Stimulated activated CD8-positive, alpha-beta memory T cell treated with anti-CD3 and anti-CD28 coated beads, Interleukin-15, amount 100 ng/mL, for 24 hours (primary cell): ENCODE measurements at places on chromosomes 2 and 18.

- no peak for DNase-seq
Measured at GRCh38 chr18:32379891-32380290, 90.8 kb downstream of the GAREM1 start.

DNA sequence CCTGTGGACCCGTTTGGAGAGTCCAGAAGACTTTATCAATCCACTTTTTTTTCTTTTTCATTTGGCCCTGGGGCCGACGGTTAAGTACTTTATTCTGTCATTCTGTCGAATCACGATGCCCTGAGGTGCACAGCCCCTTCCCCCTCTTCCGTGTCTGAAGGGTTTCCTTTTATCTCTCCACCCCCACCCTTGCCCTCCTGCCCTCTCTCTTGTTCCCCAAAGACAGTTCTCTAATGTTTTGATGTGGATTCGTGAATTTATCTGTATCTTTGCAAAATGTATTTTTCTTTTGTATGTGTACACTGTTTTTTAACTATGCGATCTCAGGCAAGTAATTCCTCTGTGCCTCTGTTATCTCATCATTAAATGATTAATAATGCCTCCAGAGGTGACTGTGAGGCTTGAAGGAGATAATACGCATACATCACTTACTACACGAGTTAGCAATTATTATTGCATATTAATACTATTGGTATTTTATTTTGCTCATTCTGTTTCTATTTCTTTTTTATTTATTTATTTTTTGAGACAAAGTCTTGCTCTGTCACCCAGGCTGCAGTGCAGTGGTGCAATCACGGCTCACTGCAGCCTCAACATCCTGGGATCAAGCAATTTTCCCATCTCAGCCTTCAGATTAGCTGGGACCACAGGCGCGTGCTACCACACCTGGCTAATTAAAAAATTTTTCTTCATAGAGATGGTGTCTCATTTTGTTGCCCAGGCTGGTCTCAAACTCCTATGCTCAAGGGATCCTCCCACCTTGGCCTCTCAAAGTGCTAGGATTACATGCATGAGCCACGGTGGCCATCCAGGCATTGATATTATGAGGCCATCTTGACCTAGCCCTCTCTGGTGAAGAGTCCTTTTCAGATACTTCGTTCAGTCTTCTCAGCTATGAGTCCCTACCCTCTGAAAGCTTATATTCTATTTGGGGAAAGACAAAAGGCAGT, 1.4 kb upstream of the CASP8 start:
- DNase-seq: no peak

GRCh38 chr2:91839904-91840868, 3031.0 kb upstream of the TEKT4 start:
- no peak for DNase-seq

GRCh38 chr2:14960686-14961324, 328.3 kb downstream of the LRATD1 start:
- DNase-seq: no peak

- DNase-seq: no peak
Measured at GRCh38 chr2:64685430-64685829, 31.7 kb upstream of the SERTAD2 start.

DNA sequence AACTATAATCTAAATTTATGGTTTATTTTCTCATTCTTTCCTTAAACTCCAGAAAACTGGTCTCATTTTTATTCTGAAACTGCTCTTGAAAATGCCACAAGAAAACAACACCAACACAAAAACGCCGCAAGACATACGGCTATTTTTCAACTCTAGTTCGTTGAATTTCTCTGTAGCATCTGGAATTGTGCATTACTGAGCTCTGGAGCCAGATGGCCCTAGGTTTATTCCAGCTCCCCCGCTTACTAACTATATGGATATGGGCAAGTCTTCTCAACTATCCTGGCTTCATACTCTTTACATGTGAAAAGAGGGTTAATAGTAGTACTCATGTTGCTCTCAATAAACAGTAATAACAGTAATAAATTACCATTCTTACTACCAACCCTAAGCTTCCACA, 19.9 kb downstream of the FAM98A start:
- DNase-seq: no peak

DNA sequence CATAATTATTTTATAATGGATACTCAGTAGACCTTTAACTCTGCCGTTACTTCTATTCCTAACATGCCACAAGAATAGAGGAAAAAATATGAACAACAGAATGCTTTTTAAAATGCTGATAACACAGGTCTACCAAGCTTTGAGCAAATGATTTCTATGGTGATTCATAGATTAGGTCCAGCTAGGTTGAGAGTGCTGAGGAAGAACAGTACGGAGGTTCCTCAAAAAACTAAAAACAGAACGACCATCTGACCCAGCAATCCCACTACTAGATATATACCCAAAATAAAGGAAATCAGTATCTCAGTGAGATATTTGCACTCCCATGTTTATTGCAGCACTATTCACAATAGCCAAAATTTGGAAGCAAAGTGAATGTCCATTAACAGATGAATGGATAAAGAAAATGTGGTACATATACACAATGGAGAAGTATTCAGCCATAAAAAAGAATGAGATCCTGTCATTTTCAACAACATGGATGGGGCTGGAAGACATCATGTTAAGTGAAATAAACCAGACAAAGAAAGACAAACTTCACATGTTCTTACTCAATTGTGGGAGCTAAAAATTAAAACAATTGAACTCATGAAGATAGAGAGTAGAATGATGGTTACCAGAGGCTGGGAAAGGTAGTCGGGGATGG, 111.6 kb upstream of the SERTAD2 start:
- no peak for DNase-seq

GRCh38 chr18:67318651-67319050, 197.9 kb downstream of the DSEL start:
- DNase-seq: no peak
